ENCODE measurements at places on chromosomes 3 and 15.

DNA sequence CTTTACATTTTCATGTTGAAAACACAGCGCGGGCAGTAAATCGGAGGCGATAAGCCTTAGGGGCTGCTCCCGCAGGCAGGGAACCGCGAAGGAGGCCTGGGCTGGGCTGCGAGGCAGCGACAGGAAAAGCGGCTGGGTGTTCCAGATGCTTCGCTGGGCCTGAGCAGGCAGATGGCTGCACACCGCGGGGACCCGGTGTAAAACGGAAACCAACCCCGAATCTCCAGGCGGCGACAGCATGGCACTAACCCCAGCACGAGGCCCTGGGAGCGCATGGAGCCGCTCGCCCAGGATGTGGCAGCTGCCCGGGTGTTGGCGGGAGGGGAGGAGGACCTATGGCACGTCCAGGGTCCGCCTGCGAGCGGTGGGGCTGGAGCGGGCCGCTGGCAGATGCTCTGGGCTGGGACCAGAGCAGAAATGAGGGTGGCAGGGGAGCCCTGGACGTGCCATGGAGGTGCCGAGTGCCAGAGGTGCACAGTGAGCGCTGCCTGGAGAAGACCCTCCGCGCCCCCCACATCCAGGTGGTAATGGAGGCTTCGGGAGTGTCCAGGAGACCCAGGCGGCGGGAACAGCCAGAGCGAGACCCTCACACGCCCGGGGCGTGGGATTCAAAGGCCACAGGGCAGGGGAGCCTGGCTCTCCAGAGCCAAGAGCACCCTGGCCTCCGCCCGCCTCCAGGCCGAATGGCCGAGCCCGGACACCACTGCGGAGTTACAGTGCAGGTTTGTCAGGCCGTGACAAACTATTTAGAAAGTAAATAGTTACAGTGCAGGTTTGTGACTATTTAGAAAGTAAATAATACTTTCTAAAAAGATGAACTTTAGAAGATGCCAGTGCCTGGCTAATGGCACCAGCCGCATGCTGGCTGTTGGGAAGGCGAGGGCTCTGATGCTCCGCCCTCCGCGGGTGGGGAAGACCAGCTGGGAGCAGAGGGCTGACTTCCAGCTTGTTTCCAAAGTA lies 293.6 kb downstream of the OCA2 start:
- no peak for DNase-seq

DNA sequence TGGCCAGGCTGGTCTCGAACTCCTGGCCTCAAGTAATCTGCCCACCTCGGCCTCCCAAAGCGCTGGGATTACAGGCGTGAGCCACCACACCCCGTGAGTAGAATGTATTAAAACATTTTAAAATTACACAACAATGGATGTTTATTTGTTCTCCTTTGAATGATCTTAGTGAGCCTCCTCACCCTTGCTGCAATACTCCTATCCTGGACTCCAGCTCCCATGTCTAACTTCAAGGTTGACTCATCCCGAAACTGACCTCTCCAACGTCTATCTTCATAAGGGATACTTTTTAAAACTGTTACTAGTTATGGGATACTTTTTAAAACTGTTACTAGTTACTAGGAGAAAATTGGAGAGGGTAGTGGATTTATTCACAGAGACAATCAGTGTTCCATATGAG lies 17.8 kb upstream of the RHCG start:
- no peak for DNase-seq

DNA sequence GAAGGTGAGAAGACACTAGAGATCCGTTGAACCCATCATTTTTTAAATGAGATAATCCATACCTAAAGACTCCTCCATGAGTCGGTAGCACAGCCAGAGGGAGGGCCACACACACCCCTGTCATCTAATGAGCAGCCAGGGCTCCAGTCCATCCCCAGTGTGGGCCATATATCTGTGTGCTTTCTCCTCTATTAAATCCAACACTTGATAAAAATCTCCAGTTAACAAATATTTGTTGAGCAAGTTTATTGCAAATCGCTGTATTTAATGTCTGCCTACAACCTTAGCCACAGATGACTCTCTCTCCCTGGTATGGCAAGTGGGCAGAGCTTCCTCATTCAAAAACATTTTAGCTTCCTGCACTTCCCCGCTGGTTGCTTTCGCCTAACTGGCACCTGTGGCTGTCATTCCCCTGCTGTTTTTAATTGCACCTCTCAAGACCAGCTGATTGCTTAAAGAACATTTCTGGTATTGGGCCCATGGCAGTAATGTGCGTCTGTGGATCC lies 82.8 kb downstream of the SMAD3 start:
- peak; percentile 70 for DNase-seq

- DNase-seq: no peak
These were observed 8.5 kb downstream of the CKMT1A start for GRCh38 chr15:43702174-43702573.

DNA sequence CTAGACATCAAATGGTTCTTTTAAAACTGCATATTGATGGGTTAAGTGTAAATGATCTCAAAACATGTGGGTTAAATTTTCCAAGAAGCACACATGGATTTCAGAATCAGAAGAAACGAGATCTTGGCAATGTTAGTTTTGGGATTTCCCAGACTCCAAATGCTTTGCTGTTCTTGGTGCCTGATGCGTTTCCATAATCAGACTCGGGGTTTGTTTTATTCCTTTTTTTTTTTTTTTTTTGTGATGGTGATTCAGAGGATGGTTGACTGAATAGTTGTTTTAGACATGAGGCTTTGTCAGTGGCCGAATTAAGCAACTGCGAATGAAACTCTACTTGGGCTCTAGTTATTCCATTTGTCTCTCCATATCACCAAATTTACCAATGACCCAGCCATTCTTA lies 52.2 kb upstream of the FAM98B start:
- no peak for DNase-seq

All from GM04503 (cell line).